ENCODE measurements at places on chromosomes 12 and 14. TPM values are rescaled to one million over a fixed set of nuclear protein-coding genes. Genes with fewer than 3 reads are reported as not detected.

The SERPINA9 gene
- total RNA-seq, result not detected

The STXBP6 gene
- 2.6 TPM for total RNA-seq

The KRT71 gene
- total RNA-seq, result not detected

The SSPN gene
- total RNA-seq, result 7.3 TPM

The MYL2 gene
- not detected for total RNA-seq

Data from Daoy (cell line).